ENCODE measurements at places on chromosomes 13 and 19. TPM values are rescaled to one million over a fixed set of nuclear protein-coding genes. Genes with fewer than 3 reads are reported as not detected.

TRPM4 gene
- 35.0 TPM for total RNA-seq

ITGBL1 gene
- total RNA-seq = 22.8 TPM

KLK14 gene
- total RNA-seq = not detected

COMMD6 gene
- total RNA-seq = 47.1 TPM

ZNF112 gene
- total RNA-seq = 4.3 TPM

KCNRG gene
- 4.9 TPM for total RNA-seq

MADCAM1 gene
- total RNA-seq = 0.11 TPM

N4BP2L1 gene
- 1.8 TPM for total RNA-seq

CYP4F8 gene
- not detected for total RNA-seq

LDLR gene
- total RNA-seq = 263 TPM

FGF14 gene
- under 0.01 TPM for total RNA-seq
